ENCODE measurements at places on chromosomes 3 and 15.

- DNase-seq: no peak
Observed at GRCh38 chr3:50173685-50174516, 17.5 kb upstream of the GNAT1 start.

DNA sequence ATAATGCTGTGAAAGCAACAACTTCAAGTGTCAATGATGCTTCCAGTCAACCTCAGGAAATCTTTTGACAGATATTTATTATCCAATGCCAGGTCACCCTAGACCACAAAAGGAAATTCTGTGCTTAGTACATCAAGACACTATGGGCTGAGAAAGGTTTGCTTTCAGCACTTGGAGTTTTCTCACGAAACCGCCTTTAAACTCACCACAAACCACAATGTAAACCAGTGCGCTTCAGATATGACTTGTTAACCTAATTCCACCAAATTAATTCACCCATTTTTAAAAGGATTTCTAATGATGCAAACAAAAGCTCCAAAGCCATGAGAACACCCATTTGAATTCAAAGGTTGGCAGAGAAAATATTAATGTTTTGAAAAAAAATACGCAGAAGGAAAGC is 292.9 kb upstream of the NR2F2 start:
- DNase-seq: no peak

DNA sequence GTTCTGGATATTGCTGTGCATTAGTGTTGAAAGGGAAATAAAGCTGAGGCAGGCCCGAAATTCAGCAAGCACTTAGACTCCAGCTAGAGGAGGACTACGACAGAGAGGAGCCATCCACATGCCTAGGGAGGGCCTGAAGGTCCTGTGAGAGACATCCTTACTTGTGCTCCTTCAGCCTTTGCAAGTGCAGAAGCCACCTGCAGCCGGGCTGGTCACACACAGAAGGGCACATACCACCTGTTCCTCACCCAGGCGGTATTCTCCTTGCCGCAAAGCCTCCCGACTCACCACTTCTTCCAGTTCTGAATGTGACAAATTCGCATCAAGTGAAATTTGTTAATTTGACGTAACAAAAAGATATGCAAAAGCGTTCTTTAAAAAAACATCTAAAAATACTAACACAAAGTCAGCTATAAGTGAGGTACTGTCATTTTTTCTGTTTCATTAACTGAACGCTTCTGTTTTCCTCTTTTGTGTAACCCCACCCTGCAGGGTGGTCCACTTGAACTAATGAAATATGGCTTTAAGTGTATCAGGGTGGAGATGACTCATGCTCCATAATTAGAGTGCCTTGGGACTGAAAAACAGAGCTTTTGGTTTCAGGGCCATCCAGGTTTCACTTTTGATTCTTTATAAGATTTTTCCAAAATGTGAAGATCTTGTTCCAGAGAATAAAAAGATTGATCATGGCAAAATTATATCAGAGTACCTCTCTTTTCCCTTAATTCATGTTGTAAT is 467.9 kb upstream of the ATP11B start:
- no peak for DNase-seq

GRCh38 chr3:16516695-16517481 is 3.4 kb upstream of the RFTN1 start:
- DNase-seq: no peak

DNA sequence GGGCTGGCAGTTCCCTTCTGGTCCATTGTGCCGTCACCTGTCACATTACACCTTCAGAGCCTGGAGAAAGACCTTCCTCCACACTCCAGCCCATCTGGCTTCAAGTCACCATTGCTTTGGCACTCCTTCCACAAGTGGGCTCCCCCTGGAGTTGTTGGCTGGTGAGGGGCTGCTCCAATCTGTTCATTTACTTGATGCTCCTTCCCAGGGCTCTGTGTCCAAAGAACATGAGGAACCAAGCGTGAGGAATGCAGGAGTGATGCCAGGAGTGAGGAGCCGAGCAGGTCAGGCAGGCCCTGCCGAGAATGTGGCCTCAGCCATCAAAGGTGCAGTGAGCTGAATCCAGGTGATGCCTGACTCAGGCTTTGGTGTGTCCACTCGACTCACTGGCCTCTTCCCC is 57.2 kb downstream of the OXNAD1 start:
- no peak for DNase-seq

Measured in NCI-H1417 treated with DMSO at 0.1 percent for 48 hours (cell line).